ENCODE measurements at places on chromosomes 1 and 21.

DNA sequence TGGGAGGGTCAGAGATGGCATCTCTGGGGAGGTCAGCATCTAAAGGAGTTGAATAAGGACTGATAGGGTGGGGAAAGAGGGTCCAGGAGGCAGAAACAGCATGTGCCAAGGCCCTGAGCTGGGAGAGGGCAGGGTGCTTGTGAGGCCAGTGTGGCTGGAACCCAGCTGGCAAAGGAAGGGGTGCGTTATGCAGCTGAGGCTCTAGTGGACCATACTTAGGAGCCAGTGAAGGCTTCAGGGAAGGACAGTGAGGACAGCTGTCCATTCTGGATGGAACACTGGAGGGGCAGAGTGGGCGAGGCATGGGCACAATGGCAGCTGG is 57.1 kb upstream of the RPL11 start:
- H3K4me1 ChIP-seq: peaks cover 27% of the 10 kb centered on the region
- DNase-seq: no peak
- no peak overlapping the region for H3K4me3 ChIP-seq
- peak overlapping the region; percentile 68 for H3K27ac ChIP-seq
- no peaks in the 10 kb centered on the region for H3K36me3 ChIP-seq
- no peaks in the 10 kb centered on the region for H3K27me3 ChIP-seq

GRCh38 chr21:46150491-46151121 is 4.8 kb downstream of the FTCD start:
- no peaks in the 10 kb centered on the region for H3K36me3 ChIP-seq
- no peak overlapping the region for H3K4me3 ChIP-seq
- H3K27me3 ChIP-seq: no peaks in the 10 kb centered on the region
- peak; percentile 3 for DNase-seq
- no peak overlapping the region for H3K27ac ChIP-seq
- peaks cover 2% of the 10 kb centered on the region for H3K4me1 ChIP-seq

DNA sequence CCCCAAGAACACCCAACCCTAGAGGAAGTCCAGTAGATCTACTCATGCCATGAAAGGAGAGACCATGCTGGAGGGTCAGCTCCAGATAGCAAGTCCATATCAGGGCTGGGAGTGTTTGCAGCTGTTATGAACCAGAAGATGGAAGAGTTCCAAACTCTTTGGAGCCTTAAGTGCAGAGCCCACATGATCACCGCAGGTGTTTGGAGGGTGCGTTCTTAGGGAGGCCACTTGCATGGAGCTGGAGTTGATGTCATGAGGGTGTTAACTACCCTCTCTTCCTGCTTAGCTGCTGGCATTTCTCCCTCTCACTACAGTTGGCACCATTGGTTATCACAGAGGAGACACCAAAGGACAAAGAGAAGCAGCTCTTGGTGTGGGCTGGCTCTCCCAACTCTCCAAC is 616.9 kb downstream of the AJAP1 start:
- H3K4me1 ChIP-seq: peaks cover 8% of the 10 kb centered on the region
- H3K27ac ChIP-seq: no peak overlapping the region
- H3K27me3 ChIP-seq: no peaks in the 10 kb centered on the region
- no peaks in the 10 kb centered on the region for H3K36me3 ChIP-seq
- H3K4me3 ChIP-seq: no peak overlapping the region
- no peak for DNase-seq

DNA sequence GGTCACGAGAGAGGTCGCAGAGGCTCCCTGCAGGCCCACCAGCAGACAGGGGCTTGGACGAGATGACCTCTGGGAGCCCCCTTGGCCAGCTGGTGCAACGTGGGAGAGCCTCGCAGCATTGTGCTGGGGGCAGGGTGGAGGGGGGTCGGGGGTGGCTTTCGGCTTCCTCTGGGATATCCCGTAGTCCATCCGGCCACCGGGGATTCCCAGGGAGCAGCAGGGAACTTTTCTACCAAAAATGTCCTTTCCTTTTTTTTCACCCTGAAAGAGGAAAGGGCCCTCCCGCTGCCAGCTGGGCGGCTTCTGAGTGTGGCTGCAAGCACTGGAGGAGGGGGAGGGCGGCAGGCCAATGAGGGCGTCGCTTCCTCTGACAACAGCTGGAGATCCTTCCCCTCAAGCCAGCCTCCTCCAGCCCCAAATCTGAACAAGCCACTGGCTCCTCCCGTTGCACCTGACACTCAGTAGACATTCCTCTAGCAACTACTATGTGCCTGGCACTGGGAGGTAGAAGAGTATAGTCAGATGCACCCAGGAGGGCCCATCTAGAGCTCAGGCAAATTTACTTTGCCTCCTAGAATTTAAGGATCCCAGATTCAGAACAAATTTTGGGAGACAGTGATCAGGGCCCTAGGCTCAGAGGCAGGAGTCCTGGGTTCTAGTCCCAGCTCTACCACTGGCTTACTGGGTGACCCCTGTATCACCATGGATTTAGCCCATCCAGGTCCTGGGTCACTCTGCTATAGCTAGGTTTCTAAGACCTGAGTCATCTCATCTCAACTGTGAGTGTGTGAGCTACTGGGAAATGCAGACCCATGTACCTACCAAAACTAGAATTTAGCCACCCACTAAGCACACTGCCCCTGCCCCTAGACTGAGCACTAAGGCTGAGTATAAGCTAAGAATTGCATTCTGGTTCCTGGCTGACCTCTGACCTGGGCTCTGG is 2.7 kb downstream of the MOB3C start:
- H3K4me3 ChIP-seq: no peak overlapping the region
- no peak overlapping the region for H3K27ac ChIP-seq
- H3K4me1 ChIP-seq: peaks cover 50% of the 10 kb centered on the region
- peak; percentile 73 for DNase-seq
- H3K27me3 ChIP-seq: no peaks in the 10 kb centered on the region

DNA sequence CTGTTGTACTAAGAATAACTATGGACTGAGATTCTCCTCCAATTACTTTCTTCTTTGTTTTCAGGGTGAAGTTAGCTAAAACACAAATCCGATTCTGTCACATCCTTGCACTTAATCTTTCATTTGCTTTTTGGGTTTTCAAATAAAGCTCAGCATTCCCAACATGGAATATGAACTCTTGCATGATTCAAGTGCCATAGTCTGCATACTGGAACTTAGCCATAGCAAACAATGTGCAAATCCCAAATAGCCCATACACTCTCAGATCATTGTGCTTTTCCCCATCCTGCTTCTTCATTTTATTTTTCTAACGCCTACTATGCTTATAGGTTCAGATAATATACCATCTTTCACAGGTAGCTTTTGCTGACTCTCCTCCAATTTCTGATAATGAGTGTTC is 455.8 kb upstream of the PRMT6 start:
- no peaks in the 10 kb centered on the region for H3K36me3 ChIP-seq
- no peaks in the 10 kb centered on the region for H3K27me3 ChIP-seq
- no peak for DNase-seq
- H3K4me1 ChIP-seq: no peaks in the 10 kb centered on the region

DNA sequence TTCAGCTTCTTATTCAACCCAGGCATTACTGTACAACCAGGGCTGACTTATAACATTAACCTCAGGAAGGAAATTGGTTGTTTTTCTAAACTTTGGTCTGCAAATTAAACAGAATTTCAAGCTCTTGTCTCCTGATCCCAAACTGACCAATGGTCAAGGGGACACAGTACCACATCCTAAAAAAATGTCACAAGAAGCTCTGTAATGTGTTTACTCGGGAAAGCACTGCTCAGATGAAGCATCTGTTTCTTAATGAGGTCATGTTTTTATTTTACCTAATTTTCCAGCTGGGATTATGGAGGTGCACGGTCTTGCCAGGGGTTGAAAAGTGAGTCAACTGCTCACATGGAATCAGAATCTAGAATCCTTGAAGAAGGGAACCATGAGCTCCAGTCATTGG is 18.7 kb downstream of the ADAMTS5 start:
- DNase-seq: no peak
- peaks cover 5% of the 10 kb centered on the region for H3K27me3 ChIP-seq
- no peaks in the 10 kb centered on the region for H3K4me1 ChIP-seq
- no peak overlapping the region for H3K4me3 ChIP-seq
- H3K27ac ChIP-seq: no peak overlapping the region

- peaks cover 11% of the 10 kb centered on the region for H3K27me3 ChIP-seq
- peak within 1 kb of the TSS; percentile 87 for H3K4me3 ChIP-seq
- peaks cover 38% of the 10 kb centered on the region for H3K4me1 ChIP-seq
- peaks cover 10% of the 10 kb centered on the region for H3K36me3 ChIP-seq
- DNase-seq: peak; percentile 53
These were observed at the start of gene BATF3 for GRCh38 chr1:212699625-212700222. BATF3 (minus strand) TSS chr1:212699840; CDS start chr1:212699762, 78 bp downstream.
